ENCODE measurements at places on chromosomes 1 and 21.

- H3K36me3 ChIP-seq: no peaks in the 10 kb centered on the region
- no peaks in the 10 kb centered on the region for H3K4me1 ChIP-seq
- H3K27ac ChIP-seq: no peak overlapping the region
- no peak overlapping the region for H3K4me3 ChIP-seq
- no peak for DNase-seq
- no peaks in the 10 kb centered on the region for H3K27me3 ChIP-seq
Measured at GRCh38 chr1:71755441-71755840, 526.9 kb downstream of the NEGR1 start.

DNA sequence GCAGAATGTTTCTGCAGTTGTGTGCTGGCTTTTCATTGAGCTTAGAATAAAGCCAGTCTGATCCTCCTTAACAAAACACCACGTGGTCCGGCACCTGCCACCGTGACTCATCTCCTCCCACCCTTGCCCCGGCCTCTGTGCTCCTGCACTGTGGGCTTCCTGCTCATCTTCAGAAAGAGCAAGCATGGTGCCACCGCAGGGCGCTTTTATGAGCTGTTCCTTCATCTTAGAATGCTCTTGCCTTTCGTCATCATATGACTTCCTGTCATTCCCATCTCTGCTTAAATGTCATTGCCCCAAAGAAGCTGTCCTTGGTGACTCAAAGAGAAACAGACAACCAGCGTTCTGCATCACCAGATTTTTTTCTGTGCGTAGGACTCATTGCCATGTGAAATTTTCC, 117.8 kb downstream of the HHAT start:
- H3K4me1 ChIP-seq: no peaks in the 10 kb centered on the region
- H3K27ac ChIP-seq: no peak overlapping the region
- no peaks in the 10 kb centered on the region for H3K27me3 ChIP-seq
- no peak overlapping the region for H3K4me3 ChIP-seq

DNA sequence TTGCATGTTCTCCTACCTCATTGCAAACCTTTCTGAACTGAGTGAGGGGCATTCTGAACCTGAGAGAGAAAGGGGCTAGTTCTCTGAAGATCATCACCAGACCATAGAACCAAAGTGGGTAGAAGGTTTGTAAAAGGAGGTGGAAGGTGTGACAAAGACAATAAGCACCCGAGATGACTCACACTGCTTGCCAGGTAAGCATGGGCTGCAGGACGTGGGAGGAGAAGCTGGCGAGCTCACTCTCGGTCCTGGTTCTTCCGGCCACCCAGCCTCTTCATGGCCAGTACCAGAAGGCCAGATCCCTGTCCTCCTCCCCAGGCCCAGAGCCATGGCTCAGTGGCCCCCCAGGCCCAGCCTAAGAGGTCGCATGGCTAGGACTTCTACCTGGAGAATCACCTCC, 128.3 kb downstream of the TMEM53 start:
- no peak overlapping the region for H3K4me3 ChIP-seq
- H3K36me3 ChIP-seq: no peaks in the 10 kb centered on the region
- no peak for DNase-seq
- no peaks in the 10 kb centered on the region for H3K27me3 ChIP-seq
- H3K27ac ChIP-seq: no peak overlapping the region

DNA sequence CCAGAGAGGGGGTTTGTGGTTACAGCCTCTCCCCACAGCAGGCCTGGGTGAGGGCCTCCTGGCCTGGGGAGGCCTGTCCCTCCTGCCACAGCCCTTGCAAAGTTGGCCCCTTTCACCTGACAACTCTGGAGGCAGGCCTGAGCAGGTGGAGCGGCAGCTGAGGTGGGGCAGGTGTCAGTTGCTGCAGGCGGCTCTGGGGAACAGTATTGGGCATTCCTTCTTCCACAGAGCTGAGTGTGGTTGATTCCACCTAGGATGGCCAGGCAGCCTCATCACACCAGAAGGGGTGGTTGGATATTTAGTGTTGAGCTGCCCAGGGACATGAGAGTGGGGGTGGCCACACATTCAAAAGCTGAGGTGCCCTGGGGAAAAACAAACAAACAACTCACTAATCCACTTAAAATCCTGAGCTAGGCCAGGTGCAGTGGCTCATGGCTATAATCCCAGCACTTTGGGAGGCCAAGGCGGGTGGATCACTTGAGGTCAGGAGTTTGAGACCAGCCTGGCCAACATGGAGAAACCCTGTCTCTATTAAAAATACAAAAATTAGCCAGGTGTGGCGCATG, 31.1 kb downstream of the PIGP start:
- H3K4me3 ChIP-seq: no peak overlapping the region
- DNase-seq: no peak
- H3K4me1 ChIP-seq: no peaks in the 10 kb centered on the region
- H3K36me3 ChIP-seq: no peaks in the 10 kb centered on the region

DNA sequence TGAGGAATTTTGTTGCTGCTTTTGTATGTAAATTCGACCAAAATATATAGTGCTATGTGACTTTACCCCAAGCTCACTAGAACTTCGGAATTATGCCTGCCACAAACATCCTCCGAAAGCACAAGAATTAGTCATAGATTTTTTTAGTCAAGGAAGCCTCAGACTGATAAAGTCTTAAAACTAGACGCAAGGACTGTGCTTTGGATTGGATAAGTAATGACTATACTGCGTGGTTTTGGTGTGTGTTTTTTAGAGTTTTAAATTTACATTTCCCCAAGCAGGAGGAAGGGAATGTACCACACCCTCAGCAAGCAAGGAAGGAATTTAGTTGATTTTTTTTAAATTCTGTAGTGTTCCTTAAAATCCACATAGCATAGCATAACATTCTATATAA, 10.3 kb downstream of the WLS start:
- H3K36me3 ChIP-seq: no peaks in the 10 kb centered on the region
- no peak overlapping the region for H3K27ac ChIP-seq
- H3K4me3 ChIP-seq: no peak overlapping the region
- H3K27me3 ChIP-seq: no peaks in the 10 kb centered on the region

DNA sequence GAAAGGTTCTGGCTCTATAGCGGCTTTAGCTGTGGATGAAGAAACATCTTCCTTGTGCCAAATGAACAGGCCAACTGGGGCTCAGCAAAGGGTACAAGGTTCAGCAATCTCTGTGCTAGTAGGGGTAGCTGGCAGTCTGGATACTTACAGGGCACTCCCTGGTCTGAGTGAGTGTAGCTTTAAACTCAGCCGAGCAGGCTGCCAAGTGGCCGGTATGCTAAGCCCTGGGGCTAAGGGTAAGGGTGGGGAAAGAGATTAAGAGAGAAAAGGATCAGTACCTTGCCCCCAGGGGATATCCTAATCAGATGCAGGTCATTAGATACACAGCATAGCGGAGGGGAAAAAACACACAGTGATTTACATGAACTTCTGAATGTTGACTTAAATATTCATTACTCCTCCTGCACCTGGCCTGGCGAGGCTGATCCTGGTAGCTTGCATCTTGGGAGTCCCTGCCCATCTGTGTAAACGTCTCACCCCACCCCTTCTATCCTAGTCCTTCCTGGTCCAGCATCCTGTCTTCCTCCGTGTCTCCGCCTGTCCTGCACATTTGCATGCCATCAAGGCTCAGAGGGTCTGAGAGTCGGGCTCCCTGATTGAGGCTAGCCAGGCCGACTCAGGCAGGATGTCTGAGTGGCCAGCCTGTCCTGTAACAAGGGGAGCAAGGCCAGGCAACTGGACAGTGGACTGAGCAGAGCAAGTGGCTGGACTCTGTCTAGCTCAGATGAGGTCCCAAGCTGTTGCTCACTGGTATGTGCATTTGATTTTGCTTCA, 39.5 kb upstream of the CNTN2 start:
- no peak overlapping the region for H3K4me3 ChIP-seq
- H3K27ac ChIP-seq: no peak overlapping the region
- H3K36me3 ChIP-seq: no peaks in the 10 kb centered on the region
- no peaks in the 10 kb centered on the region for H3K4me1 ChIP-seq

- no peak overlapping the region for H3K27ac ChIP-seq
- no peaks in the 10 kb centered on the region for H3K4me1 ChIP-seq
- no peaks in the 10 kb centered on the region for H3K27me3 ChIP-seq
Measured at GRCh38 chr1:16048573-16049189, 5.1 kb downstream of the CLCNKB start.

All from colonic mucosa (tissue), 4 donors.